ENCODE measurements at places on chromosomes 11 and 22.

DNA sequence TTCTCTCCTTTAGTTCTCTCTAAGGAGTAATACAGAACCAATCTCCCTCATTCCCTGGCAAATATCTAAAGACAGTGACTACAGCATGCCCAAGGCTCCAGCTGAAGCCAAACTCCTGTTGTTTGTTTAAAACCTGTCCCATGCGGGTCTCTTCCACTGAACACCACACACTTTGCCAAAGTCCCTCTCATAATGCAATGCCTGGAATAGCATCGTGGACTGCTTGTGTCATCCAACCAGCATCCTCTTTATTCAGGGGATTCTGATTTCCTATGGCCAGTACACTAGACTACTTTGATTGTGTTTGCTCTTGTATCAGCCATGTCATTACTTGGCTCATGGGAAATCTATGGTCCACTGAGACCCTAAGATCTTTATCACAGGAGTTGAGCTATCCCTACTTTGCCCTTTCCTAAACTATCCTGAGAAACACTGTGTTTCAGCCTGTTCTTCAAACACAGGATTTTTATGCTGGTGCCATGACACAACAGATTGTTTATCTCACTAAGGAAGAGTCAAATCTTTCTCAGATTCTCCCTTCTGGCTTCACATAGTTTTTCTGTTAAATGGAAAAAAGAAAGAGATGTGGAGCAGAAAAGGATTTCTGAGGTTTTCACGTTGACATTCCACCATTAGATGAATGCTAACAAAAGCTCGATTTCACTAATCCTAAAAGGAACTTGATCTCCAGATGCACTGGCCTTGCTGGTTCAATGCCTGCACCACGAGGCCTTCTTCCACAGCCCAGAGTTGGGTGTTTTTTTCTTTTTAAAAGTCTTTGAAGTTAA, 15.9 kb upstream of the IRAG1 start:
- DNase-seq, result no peak

GRCh38 chr11:117607449-117607848, 189.6 kb downstream of the DSCAML1 start:
- no peak for DNase-seq

DNA sequence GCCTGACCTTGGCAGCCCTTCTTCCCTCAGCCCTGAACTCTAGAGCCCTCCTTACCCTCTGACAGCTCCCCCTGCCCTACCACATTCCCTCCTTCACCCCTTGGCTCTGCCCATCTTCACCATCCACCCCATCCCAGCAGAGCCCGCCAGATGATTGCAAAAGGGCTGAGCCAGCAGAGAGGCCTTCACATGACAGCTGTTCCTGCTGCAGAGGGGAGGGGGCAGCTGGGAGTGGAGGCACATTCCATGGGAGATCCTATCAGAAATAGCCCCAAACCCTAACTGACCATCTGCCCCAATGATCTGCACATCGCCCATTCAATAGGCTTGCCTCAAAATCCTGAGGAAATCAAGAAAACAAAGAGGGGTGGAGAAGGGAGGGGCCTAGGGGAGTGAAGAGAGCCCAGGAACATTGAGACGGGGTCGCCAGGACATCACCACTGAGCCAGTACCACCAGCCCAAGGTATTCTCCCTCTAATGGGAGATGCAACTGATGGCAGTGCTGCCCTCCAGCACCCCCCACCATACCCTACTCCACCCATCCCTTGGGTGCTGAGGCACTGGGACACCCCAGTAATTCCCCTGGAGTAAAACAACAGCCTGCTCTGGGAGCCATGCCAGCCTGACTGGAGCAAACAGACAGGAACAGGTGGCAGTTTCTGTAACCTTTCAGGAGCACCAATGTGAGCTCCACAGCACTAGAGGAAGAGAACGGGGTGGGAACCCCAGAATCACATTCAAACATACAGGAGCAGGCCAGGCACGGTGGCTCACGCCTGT, 8.0 kb upstream of the AHNAK start:
- peak; percentile 18 for DNase-seq

DNA sequence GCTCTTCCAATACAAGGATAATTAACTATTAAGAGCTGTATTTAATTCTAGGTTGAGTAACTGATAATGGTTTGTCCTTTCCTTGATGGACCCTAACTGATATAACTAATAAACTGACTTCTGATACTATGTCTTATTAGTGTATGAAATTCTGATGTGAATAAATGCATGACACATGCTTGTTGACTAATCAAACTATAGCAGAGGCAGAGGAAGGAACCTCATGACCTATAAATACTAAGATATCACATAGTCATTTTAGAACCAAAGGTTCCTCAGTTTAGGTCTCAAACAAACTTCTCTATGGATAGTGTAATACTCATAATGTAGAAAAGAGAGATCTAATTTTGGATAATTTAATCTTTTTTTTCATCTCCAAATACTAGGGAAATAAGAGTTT, 4.8 kb upstream of the HBD start:
- no peak for DNase-seq

GRCh38 chr11:57568330-57568766, 876 bp upstream of the UBE2L6 start:
- peak; percentile 89 for DNase-seq

- no peak for DNase-seq
Measured at GRCh38 chr11:102516179-102516578, 14.4 kb downstream of the MMP7 start.
